ENCODE measurements at places on chromosomes 1 and 21. TPM values are rescaled to one million over a fixed set of nuclear protein-coding genes. Genes with fewer than 3 reads are reported as not detected.
A peak's percentile ranks its signal among the peaks of the same experiment; 100 is the strongest.

Gene RAB25
- total RNA-seq: 0.79 TPM

Gene CFAP57
- not detected for total RNA-seq

- no peak for DNase-seq
Observed at GRCh38 chr1:162605225-162605927, 26.9 kb upstream of the DDR2 start.

DNA sequence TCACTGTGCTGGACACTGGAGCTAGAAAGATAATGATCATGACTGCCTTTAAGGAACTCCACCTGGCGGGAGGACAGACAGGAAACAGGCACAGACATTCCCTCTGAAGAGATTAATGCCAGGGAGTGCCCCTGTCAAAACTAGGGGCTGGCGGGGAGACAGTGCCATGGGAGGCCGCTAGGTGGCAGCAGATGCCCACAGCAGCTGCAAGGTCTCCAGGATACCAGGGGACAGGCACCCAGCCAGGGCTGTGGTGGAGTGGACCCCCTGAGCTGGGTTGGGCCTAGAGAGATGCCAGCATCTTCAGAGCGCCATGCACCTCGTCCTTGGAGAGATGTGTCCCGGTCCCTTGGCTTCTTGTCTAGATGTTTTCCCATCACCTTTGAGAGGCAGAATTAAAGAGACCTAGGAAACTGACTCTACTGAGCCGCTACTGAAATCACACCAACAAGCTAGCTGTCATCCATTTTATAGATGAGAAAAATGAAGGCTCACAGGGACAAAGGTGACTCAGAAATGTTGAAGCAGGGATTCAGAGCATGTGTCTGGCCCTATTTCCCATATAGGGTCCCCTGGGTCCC lies 3.6 kb downstream of the REN start:
- peak; percentile 73 for DNase-seq

GRCh38 chr1:118075116-118075515 lies 109.9 kb downstream of the SPAG17 start:
- DNase-seq: no peak

- no peak for DNase-seq
Observed at GRCh38 chr1:109904105-109904817, 6.4 kb upstream of the CSF1 start.

DNA sequence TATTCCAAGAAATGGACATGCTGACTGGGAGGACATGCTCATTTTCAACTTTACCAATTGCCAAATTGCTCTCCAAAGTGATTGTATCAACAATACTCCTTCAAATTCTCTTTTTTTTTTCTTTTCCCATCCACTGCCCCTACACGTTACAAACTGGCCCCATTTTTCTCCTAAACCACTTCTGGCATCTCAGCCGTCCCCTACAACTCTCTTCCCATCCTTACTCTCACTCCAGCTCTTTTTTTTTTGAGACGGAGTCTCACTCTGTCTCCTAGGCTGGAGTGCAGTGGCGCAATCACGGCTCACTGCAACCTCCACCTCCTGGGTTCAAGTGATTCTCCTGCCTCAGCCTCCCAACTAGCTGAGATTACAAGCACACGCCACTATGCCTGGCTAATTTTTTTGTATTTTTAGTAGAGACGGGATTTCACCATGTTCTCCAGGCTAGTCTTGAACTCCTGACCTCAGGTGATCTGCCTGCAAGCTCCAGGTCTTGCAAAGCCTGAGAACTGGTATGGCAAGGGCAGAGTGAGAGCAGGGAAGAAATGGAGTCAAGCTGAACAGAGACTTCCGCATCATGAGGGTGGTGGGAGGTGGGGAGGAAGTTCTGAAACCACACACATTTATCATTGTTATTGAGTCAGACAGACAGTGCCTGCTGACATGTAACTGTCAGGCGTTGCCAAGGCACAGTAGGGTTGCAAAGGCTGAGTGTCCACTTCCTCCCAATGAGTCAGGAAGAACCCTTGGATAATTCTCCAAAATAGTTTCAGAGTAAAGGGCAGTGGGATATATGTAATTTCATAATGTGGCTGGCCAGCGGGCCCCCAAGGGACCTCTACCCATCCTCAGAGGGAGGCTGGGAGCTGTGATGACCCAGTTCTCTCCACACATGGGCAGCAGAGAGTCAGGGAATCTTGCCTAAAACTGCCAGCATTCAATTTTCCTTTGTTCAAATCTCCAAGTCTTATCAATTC lies 17.4 kb downstream of the CELA3A start:
- peak; percentile 74 for DNase-seq

GRCh38 chr1:177309880-177310279 lies 139.1 kb downstream of the BRINP2 start:
- no peak for DNase-seq

Gene WNT4
- not detected for total RNA-seq

Gene PLPPR4
- total RNA-seq: not detected

Gene RIIAD1
- total RNA-seq: not detected

DNA sequence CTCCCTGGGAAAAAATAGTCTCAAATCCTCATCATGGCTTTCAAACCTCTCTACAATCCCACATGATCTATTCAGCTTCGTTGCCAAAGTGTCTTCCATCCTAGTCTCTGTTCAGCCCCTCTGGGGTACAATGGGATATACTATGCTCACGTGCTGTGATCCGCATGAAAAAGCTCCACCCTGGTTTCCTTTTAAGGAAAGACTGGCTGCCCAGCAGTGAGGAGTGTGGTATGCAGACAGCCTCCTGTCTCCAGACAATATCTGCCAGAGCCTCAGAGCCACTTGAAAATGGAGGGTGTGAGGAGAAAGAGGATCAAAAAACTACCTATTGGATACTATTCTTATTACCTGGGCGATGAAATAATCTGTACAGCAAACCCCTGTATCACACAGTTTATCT lies 194.5 kb downstream of the LHX8 start:
- no peak for DNase-seq

Gene C1orf115
- total RNA-seq: 0.45 TPM

DNA sequence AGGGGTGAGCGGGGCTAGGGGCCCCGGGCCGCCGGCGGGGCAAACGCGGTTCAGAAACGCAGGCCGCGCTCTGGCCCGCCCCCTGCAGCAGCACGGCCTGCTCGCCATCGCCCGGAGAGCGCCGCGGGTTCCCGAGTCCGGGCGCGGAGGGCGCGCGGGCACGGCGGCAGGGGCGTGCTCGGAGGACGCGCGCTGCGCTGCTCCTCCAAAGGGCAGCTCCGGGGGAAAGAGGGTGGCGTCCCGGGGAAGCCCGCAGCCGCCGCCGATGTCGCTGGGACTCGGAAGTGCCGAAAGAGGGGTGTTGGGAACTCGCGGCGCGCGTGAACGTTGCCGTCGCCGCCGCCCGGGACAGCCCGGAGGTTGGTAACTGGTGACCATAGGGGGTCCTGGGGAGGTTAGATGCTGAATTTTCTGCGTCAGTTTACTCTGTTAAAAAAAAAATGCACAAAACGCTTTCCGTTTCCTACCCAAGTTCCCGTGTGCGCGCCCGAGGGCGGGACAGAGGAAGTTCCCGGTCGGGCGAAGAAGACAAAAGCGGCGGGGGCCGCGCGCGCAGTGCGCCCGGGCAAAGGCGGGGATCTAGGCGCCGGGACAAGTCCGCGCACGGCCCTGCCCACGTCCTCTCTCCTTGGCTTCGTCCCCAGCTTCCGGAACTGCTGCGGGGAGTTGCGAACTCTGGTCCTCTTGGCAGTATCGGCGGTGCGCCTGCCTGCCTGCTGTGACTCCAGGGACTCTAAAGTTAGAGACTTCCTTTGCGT lies at the start of gene HHAT:
Gene HHAT (plus strand): TSS at position 157 of the 758 bp plus-strand sequence. CDS start 20,074 bp downstream, outside the sequence.
- DNase-seq: peak; percentile 38

GRCh38 chr1:63693944-63694571 lies 79.8 kb upstream of the ROR1 start:
- DNase-seq: no peak

- DNase-seq: no peak
Observed at GRCh38 chr21:17900990-17901385, 81.8 kb upstream of the C21orf91 start.

DNA sequence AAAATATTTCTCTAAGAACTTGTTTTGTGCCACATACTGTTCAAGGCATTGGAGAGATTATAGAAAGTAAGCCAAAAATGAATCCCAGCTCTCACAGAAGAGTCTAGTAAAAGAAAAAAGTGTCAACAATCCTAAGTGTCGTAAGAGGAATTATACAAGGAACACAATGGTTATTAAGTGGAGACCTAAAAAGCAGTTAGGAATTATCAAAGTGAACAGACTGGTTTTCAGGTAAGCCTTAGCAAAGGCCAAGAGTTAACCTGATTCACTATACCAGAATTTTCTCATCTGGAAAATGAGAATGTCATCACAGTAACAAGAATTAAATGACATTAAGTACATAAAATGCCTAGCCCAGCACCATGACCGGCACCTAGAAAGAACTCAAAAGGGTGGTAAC lies 15.6 kb downstream of the SERBP1 start:
- DNase-seq: no peak

Measured in T-cell (primary cell).